ENCODE measurements at places on chromosomes 16 and 17.
A peak's percentile ranks its signal among the peaks of the same experiment; 100 is the strongest.

DNA sequence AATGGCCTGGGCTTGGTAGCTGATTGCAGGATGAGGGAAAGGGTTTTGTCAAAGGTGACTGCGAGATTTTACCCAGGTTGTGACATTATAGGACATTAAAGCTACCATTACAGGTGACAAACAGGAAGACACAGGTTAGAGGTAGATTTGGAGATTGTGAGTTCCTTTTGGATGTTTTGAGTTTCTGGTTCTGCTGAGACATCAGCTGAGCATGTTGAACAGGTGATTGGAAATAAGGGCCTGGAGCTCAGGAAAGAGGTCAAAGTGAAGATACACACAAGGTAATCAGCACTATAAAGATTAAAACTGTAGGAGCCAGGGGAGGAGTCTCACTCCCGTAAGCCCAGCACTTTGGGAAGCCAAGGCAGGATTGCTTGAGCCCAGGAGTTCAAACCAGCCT is 6.0 kb downstream of the GSDMA start:
- no peak for DNase-seq

DNA sequence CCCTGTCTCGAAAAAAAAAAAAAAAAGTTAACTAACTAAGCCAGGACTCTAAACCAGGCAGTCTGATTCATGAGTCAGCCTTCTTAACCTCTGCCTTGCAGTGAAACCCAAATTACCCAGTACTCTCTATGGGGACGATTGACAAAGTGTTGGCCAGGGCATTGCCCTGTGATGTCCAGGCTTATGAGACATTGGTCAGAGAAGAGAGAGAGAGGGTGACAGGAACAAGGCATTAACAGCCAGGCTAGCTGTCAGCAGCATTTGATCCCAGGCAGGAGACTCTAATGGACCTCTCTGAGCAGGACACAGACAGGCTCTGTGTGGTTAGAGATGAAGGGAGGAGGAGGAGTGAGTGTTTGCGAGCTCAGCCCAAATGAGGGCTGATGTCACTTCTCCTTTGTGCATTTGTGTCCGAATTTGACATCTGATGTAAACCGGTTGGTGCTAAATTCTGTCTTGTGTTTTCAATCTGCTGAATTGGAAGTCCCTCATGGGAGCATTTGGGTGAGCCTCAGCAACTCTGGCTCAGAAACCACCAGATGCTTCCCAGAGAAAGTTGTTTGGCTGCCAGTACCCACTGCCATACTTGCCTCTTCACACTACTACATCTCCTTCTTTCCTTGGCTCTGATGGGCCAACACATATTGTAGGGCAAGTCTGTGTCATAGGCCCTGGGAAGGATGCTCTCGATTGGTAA is 4.3 kb upstream of the MYL4 start:
- DNase-seq, result peak; percentile 50

DNA sequence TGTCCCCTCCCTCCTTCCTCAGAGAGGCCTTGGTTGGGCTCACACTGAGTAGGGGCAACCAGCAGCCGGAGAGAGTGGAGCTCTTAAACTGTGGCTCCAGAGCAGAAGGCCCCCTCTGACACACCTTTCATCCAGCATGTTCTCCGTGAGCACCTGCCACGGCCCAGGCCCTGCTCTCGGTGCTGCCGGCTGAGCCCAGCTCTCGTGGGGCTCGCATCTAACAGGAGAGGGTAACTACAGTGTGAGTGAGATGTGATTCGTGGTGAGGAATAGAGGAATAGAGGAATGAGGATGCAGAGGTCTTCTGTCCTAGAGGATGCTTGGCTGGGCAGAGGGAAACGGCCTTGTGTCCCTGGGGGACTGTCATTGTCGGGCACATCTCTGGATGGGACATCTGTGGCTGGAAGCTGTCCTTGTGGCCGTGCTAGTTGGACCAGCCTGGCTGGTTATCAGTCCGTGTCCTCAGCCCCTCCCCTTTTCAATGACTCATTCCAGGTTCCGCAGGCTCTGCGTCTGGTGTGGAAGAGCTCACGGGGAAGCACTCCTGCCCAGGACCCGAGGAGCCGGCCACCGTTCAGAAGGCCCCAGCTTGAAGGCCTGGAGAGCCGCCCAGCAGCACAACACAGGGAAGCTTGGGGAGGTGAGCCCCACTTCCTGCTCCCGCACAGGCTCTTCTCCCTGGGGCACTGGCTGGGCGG is 11.9 kb upstream of the DNASE1 start:
- peak; percentile 59 for DNase-seq

- no peak for DNase-seq
Measured at GRCh38 chr17:82647593-82648164, 565 bp downstream of the WDR45B start.

DNA sequence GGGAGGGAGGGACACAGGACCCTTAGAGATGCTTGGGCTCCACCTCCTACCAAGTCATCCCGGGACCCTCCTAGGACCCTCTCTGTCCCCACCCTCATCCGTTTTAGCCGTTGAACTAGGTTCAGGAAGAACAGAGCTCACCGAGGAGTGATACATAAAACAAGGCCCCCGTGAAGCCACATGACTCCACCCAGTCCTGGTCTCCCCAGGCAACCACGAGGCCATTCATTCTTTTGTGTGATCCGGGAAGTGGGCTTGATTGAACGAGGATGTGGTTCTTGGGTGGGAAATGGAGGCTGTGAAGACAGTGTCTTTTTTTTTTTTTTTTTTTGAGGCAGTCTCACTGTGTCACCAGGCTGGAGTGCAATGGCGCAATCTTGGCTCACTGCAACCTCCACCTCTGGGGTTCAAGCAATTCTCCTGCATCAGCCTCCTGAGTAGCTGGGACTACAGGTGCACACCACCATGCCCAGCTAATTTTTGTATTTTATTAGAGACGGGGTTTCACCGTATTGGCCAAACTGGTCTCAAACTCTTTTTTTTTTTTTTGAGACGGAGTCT is 14.8 kb downstream of the TRARG1 start:
- no peak for DNase-seq

- DNase-seq, result no peak
Measured at GRCh38 chr17:50635732-50635981, 976 bp downstream of the ABCC3 start.

- DNase-seq, result no peak
Measured at GRCh38 chr16:2250652-2251295, 613 bp downstream of the ECI1 start.

DNA sequence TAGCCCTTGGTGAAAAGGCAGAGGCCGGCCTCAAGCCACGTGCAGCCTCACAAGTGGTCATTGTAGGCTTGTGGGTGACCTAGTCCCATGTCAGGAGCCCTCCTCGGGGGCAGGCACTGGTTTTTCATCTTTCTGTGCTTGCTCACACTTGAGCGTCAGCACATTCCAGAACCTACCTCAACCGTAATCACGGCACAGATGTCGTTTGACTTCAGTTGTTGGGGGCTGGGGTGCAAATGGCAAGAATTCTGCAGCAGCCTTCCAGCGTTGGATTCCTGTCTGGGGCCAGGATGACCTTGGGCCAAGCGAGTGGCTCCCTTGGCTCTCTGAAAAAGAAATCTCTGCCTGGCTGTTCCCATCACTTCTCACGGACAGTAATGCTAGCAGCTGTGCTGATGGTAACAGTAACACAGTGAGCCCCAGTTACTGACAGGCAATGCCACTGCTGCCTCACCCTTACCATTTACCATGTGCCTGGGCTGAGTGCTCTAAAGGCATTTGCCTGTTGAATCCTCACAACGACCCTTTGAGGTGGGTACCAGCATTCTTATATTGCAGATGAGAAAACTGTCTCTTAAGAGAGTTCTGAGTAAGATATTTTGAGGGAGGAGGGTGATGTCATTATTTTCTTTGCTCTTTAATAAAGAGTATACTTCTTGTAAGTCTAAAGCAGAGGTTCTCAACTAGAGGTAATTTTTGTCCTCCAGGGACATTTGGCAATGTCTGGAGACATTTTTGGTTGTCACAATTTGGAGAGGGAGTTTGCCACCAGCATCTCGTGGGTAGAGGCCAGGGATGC is 46.5 kb downstream of the KSR1 start:
- no peak for DNase-seq

- no peak for DNase-seq
Measured at GRCh38 chr17:77924757-77925336, 33.7 kb upstream of the TNRC6C start.

- DNase-seq, result no peak
Measured at GRCh38 chr17:14150619-14151018, 81.3 kb downstream of the COX10 start.

- DNase-seq, result no peak
Measured at GRCh38 chr16:13780406-13781168, 139.4 kb upstream of the ERCC4 start.

- no peak for DNase-seq
Measured at GRCh38 chr17:1090465-1091189, 89.2 kb downstream of the ABR start.

- DNase-seq, result no peak
Measured at GRCh38 chr16:4264546-4264945, 8.3 kb downstream of the TFAP4 start.

DNA sequence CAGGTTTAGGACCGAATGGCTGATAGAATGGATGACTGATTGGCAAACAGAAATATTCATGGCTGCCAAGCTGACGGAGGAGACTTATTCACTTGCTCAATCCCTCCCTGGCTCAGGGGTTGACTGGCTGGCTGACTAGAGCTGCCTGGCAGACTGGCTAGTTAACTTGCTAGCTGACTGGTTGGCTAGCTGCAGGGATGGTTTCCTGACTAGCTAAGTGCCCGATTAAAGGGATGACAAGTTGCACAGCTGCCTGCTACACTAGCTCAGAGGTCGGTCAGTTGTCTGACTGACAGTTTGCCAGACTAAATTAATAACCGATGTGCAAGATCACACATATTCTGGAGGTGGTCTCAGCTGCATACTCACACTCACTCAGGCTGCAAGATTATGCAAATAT is 1208.4 kb upstream of the CDH8 start:
- DNase-seq, result no peak

DNA sequence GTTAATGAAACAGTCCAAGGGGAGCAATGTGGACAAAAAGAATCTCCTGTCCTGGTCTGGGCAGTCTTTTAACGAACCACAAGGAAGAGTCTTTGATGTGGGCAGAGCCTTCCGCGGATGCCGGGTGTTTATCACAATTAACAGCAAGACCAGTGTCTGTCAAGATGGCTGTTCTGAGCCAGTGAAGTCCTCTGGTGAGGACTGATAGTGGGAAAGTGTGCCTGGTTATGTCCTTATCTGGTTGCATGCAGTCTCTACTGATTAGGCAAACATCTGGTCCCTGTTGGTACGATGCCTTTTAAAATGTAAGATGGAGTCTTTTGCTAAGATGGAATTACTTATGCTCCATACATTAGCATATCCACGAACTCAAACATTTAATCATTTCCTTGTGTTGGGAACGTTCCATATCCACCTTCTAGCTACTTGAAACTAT is 88.5 kb downstream of the ZNF18 start:
- peak; percentile 79 for DNase-seq

DNA sequence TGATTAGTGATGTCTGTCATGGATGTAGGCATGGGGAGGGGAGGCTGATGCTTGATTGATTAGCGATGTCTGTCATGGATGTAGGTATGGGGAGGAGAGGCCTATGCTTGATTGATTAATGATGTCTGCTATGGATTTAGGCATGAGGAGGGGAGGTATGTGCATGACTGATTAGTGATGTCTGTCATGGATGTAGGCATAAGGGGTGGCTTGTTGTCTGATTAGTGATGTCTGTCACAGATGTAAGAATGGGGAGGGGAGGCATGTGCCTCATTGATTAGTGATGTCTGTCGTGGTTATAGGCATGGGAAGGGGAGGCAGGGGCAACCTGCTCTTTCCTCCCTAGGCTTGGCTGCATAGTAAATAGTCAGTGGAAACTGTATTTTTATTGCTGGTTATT is 409.4 kb downstream of the HAPSTR1 start:
- DNase-seq, result no peak

- DNase-seq, result no peak
Measured at GRCh38 chr17:12566291-12566690, 99.4 kb upstream of the MYOCD start.

DNA sequence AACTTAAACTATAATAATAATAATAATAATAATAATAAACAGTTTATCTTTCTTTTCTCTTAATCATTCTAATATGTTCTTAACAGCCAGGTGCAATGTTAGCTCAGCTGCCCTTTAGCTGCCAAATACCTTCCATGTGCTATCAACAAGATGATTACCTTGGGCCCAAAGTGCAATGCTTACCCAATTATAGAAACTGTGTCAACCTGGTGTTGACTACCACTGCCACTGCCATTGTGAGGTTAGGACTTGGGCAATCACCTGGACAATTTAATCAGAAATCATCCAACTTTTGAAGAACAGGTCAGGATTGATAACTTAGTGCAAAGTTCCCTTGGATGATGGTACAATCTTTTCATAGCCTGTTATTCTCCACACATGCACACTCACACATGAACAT is 371.8 kb upstream of the SALL1 start:
- no peak for DNase-seq

- no peak for DNase-seq
Measured at GRCh38 chr16:80691111-80691741, 113.2 kb downstream of the CDYL2 start.

GRCh38 chr16:13123991-13124390 is 222.6 kb downstream of the SHISA9 start:
- no peak for DNase-seq

GRCh38 chr16:84036982-84037425 is 5.6 kb downstream of the SLC38A8 start:
- DNase-seq, result no peak

DNA sequence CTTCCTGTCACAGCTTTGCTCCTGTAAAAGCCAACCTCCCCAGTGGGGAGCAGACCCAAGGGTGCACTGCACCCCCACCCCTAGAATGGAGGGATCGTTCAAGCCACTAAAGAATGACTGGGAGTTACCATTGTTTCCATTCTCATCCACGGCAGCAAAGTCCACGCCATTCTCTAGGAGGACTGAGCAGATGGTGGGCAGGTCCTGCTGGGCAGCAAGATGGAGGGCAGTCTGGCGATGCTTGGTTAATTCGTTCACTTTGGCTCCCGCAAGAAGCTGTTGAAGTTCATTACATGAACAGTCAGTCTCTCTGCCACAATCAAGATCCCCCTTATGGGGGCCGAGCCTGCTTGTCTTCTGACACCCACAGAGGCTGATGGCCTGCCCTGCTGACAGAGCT is 30.8 kb downstream of the CYB5D2 start:
- DNase-seq, result no peak

GRCh38 chr17:58811290-58811689 is 55.6 kb downstream of the PPM1E start:
- no peak for DNase-seq

DNA sequence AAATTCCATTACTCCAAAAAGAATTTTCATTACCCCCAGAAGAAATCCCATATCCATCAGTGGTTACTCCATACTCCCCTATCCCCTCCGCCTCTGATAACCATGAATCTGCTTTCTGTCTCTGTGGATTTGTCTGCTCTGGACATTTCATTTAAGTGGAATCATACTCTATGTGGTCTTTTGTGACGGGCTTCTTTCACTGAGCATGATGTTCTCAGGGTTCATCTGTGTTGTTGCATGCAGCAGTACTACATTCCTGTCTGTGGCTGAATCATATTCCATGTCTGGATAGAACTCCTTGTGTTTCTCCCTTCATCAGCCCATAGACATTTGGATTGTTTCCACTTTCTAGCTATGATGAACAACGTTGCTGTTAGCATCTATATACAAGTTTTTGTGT is 59.5 kb upstream of the IRX3 start:
- no peak for DNase-seq

- no peak for DNase-seq
Measured at GRCh38 chr16:2707368-2708289, 12.4 kb downstream of the PRSS27 start.

Measured in SW480 (cell line).